Activated CD8-positive, alpha-beta memory T cell treated with anti-CD3 and anti-CD28 coated beads, Interleukin-2, amount 10 ng/mL, durations not matched to agents 7 days and 5 days (primary cell): ENCODE measurements at places on chromosomes 5 and 9. TPM values are rescaled to one million over a fixed set of nuclear protein-coding genes. Genes with fewer than 3 reads are reported as not detected.

DNA sequence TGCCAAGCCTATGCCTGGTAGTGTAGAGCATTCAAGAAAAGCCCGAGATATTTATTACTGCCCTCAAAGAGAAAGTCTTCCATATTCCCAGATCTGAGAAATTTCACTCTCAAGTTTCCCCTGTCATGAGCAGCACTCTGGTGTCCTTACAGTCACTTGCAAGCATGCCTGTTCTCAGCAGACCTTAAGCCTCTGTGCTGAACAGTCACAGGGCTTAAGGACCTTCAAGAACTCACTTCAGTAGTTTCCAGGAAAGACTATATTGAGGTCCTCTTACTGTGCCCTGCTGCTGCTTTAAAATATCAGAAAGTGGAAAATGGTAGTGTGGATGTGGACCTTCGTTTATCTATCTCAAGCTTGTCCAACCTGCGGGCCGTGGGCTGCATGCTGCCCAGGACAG lies 53.5 kb downstream of the DNAJC21 start:
- DNase-seq = no peak

DNA sequence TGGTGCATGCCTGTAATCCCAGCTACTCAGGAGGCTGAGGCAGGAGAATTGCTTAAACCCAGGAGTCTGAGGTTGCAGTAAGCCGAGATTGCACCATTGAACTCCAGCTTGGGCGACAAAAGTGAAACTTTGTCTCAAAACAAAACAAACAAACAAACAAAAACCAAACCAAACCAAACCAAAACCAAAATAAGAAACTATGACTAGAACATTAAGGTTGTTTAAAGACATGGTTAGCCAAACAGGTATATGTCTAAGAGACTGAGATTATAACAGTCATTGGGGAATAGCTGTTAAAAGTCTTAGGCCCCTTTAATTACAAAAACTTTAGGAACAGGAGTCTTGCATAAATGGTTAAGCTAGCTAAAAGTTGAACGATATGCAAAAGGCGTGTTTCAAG lies 63.6 kb downstream of the PRDM9 start:
- DNase-seq = no peak

DNA sequence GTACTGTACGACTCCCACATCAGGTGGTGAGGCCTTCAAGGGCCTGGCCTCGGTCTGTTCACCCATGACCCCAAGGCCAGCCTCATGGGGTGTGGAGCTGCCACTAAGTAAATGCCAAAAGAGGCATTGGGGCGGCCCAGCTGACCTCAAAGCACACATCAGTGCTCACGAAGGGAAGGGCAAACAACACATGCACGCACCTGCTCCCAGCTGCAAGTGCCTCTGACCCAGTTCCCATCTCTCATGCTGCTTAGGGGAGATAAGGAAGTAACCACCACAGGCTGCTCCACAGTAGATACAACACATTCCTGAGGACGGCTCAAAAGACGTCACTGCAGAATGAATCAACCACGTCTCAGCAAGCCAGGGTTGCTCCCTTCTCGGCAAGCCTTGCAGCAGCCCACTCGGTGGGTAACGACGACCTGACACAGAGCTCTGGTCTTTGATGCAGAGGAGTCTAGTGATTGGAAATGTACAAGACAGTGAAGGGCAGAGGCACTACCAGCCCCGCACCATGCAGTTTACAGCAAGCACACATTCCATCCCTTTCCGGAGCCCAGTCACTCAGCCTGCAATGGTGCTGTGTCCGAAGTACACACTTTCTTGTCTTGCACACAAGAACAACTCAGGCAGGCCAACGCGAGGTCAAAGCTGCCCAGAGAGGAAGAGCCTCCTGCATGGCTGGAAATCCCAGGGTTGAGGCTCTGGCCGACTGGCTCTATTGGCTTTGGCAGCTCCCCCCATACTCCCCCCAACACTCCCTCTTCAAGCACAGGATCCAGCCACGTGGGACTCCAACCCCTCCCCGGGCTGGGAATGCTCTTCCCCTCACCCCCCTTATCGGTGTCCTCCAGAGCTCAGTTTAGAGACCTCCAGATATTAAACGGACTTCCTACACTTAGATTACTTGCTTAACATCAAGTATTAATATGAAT lies 31.8 kb downstream of the FABP6 start:
- DNase-seq = no peak

DNA sequence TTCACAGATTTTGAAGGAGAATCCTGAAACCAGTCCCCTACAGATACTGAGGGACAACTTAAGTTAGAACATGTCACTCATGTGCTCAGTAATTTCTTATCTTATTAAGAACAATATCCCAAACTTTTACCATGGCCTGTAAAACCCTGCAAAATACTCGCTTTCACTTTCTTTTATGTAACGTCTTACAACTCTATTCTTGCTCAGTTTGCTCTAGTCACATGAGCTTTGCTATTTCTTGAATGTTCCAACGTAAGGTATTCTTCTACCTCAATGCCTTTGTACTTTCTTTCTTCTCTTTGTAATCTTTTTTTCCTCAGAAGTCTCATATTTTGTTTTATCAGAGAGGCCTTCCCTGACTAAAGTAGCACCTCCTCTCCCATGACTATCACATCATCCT lies 14.1 kb downstream of the TMEM38B start:
- DNase-seq = no peak

- DNase-seq = no peak
These were observed 1.8 kb upstream of the DCANP1 start for GRCh38 chr5:135448791-135449507.

DNA sequence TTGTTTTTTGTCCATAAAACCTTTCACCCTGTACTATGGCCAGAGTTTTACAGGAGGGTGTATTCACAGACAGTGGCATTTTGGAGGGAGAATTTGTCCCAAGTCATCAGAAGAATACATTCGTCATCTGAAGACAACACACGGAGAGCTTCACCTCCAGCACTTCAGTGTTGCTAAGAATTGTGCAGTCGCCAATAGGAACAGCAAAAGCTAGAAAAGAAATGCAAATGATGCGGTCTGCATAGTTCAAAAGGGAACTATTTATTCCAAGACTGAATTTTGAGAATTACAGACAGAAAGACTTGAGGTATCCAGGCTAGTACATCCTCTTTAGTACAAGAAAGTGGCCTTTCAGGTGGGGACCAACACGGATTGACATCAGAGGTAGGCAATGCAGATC lies 399.2 kb upstream of the KIF2A start:
- no peak for DNase-seq

DNA sequence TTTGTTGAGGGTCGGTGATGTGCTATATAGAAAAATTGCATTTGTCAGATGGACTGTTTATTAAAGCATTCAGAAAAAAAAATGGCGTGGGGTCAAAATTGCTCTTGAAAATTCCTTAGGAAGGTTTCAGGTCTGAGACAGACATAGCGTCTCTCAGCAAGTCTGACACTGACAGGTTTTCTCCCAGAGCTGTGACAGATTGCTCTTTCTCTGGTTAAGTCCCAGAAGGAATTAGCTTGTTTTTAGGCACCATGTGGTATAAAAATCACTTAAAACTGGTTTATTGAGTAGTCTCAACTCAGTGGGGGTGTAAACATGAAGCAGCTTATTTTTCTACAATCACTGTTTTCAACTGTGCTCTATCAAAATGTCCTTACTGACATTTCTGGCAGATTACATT lies 1379.8 kb downstream of the MAT2B start:
- DNase-seq = no peak

DNA sequence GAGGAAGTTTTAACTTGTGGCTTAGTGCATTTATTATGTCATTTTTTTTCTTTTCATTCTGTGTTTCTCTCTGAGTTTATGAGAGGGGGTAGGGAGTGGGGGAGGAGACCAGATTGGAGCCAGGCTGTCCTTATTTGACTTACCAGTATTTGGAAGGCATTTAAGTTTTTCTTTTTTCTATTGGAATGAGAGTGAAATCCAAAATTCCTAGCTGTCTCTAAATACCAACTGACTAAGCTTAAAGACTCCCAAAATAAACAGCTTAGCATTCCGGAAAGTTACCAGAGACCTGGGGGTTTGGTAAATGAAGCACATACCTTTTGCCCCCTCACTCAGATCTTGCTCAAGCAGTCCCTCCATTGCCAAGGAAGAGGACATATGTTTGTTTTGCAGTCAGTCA lies 581.9 kb upstream of the BRINP1 start:
- DNase-seq = no peak

GRCh38 chr9:7542693-7543092 lies 256.9 kb downstream of the DMAC1 start:
- no peak for DNase-seq

- no peak for DNase-seq
These were observed 65.8 kb downstream of the C5orf15 start for GRCh38 chr5:133902511-133903118.

DNA sequence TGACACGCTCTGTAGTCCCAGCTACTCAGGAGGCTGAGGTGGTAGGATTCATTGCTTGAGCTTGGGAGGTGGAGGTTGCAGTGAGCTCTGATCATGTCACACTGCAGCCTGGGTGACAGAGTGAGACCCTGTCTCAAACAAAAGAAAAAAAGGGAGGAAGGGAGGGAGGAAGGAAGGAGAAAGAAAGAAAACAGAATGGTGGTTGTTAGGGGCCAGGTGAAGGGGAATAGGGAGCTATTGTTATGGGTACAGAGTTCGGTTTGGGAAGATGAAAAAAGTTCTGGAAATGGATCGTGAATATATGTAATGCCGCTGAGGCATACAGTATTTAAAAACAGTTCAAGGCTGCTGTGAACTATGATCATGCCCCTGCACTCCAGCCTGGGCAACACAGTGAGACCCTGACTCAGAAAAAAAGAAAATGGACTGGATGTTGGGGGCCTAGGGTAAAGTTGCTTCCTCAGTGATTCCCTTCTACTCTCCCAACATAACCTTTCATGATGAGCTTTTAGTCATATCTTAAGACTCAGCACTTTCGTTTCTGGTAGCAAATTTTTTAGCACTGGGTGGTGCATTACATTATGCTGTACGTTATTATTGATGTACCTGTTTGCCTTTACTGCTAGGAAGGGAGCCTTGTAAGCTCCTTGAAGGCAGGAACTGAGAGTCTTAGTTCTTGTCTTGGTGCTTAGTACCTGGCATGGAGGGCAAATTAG lies 4.0 kb downstream of the CTNNA1 start:
- DNase-seq = no peak

DNA sequence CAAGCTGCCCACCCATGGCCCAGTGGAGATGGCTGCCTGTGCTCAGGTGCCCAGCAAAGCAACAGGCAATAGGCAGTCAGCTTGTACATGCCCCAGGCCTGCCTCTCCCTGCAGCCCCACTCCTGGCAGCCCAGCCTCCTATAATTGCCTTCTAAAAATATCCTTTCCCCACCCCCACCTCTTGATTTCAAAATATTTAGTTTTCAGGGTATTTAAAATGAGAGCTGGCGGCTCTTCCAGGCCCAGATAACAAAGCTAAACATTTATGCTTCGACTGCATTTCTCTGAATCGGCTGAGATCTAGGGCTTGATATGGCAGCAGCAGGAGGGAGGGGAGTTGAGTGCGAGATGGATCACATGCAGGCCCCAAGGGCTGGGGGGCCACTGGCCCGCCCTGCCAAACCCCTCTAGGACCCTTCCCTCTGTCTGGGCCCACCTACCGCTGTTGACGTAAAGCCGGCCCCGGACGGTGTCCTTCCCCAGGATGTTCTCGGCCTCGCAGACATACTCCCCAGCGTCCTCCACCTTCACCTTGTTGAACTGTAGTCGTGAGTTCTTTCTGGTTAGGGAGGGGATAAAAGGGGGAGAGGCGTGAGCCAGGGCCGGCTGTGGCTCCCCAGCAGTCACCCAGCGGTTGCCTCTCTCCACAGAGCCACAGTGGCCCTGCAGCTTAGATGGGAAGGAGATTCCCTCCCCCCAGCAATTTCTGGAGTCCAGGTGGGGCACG lies 85.0 kb downstream of the PSD2 start:
- no peak for DNase-seq

DNA sequence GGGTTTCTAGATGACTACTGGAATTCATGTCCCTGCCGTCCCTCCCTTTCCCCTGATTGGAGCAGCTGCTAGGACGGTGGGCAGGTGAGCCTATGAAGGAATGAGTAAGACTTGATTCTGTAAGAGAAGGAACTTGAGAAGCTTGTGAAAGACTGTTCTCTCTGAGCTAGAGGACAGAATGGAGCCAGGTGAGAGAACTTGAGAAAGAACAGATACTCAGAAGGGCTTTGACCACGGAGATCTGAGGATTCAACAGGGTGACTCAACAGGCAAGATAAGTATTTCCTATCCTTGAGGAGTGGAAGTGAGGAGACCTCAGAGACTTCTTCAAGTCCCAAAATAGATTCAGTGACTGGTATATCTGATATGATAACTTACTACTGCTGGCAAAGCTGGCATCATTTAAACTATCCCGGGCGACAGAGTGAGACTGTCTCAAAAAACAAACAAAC lies 41.9 kb downstream of the HSDL2 start:
- no peak for DNase-seq

- no peak for DNase-seq
These were observed 46.8 kb downstream of the CYLC2 start for GRCh38 chr9:103041961-103042360.

- DNase-seq = no peak
These were observed 51.1 kb downstream of the C9orf50 start for GRCh38 chr9:129569502-129570449.

DNA sequence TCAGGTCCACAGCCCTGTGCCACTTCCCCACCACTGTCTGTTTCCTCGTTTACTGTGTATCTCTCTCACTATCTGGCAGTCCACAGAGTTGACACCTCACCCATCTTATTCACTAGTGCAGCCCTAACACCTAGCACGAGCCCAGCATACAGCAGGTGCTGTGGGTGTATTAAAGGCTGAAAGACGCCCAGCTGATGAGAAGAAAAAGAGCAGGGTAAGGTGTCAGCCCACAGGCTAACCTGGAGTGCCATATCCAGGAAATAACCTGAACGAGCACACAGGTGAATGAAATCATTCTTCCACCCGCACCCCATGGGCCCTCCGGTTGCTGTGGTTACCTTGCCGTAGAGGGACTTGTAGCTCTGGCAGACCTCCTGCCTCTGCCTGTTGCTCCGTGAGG lies 18.6 kb downstream of the ANXA6 start:
- DNase-seq = no peak

DNA sequence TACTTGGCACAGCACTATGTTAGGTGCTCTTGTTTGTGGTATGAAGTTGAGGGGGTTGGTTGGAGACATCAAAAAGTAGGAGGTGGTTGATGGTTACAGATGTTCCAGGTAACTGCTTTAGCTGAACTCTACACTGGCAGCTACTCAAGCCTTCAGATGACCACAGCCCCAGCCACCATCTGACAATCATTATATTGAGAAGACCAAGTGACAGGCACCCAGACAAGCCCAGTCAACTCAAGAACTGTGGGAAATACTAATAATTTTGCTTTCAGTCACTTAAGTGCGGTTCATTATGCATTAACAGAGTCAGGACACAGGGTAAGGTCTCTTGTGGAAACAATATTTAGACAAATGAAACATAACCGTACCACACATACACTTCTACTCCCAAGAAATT lies 38.9 kb upstream of the SLIT3 start:
- DNase-seq = no peak

GRCh38 chr5:114782869-114783268 lies 386.8 kb downstream of the TRIM36 start:
- no peak for DNase-seq

CAMK4 gene
- 77.4 TPM for total RNA-seq

MAMDC2 gene
- total RNA-seq = not detected

HTR4 gene
- not detected for total RNA-seq

RXFP3 gene
- not detected for total RNA-seq

UHRF2 gene
- total RNA-seq = 68.0 TPM

SERF1A gene
- total RNA-seq = 6.2 TPM

BHMT2 gene
- not detected for total RNA-seq
